ENCODE measurements at places on chromosomes 7 and 10.

GRCh38 chr10:97371696-97372095 is 29.4 kb downstream of the RRP12 start:
- no peak for DNase-seq

- no peak for DNase-seq
Observed at GRCh38 chr7:157514746-157515145, 177.9 kb downstream of the DNAJB6 start.

- no peak for DNase-seq
Observed at GRCh38 chr7:36285276-36285675, 104.4 kb upstream of the ANLN start.

GRCh38 chr7:143367972-143368371 is 5.5 kb upstream of the FAM131B start:
- DNase-seq, result no peak

GRCh38 chr10:101504438-101504837 is 83.6 kb downstream of the POLL start:
- DNase-seq, result no peak

DNA sequence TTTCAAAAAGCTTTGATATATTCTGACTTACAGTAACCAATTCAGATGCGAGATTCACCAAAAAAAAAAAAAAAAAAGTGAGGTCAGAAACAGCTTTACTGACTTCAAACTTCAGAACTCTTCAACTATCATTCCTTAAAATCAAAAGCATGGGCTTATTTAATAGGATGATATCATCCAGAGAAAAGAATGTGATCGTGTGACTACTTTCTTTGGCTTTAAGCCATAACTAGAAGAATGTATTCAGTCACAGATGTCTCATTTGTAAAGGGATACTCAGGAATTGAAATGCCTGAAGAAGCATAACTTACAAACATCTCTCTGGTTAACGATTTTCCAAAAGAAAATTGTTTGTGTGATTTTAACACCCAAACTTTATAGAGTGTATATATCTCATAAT is 11.5 kb downstream of the TPK1 start:
- no peak for DNase-seq

GRCh38 chr10:78533098-78533497 is 499.4 kb downstream of the RPS24 start:
- DNase-seq, result no peak

DNA sequence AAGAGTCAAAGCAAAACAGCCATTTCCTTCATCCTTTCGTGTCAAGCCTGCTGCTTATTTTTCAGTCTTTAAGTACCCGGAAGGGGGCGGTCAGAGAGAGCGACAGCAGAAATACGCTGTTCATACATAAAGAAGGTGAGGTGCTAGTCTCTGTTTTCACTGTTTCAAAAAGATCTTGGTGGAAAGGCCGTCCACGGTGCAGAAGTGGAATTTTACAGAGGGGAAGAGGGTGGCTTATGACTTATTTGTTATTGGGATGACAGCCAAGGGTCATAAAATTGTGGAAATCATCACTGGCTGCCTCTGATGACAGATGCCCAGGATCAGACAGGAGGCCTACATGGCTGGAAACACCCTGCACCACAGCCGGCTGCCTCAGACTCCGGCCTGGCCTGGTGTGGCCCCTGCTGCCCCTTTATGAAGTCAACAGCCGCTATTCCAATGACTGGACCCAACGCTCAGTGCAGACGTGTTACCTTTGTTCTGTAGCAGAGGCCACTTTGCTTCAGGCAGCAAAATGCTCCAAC is 57.0 kb downstream of the HIPK2 start:
- DNase-seq, result no peak

DNA sequence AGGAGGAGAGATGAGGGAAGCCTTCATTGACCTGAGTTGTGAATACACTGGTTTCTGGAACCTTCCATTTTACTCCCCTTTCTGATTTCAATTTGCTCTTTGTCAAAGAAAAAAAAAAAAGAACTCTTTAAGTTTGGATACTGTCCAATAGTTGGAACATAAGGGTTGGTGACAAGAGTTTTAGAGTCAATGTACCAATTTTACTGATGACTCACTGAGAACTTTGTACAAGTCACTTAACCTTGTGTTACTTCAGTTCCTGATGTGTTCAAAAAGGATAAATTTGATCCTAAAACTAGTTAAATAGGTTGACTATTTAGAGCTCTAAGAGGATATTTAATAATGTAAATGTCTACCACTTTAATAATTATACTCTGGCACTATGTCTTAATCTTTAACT is 4.1 kb upstream of the CDK14 start:
- DNase-seq, result no peak

DNA sequence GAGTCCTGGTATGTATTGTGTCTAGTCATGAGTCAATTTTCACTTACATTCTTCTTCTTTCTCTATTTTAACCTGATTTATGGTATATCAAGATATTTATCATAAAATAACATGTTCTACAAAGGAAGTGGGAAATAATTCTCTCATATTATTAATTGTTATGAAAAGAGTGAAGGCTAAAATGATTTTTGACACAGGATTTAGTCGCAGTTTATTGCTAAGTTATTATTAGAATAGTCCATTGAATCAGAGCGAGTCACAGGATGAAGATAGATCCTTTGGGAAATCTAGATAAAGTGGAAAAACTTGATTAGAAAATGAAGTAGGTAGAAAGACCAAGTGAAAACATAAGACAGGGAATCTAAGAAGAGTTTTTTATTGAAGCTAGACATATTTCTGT is 184.3 kb upstream of the DGKB start:
- DNase-seq, result no peak

DNA sequence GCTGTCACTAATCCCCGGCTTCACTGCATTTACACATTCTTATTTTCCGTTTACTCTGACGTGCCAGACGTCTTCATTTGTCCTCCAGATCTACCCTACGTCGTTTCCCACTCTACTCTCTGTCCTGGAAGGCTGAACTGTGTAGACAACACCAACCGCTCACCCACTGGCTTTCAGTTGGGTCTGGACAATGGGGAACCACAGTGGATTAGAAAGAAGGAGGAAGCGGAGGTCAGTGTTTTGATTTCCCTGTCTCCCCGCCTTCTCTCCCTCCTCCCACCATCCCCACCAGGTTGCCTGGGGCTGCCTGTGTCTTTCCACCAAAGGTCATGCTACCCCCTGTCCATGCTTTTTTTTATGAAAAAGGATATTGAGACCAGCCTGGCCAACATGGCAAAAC is 14.0 kb upstream of the CTBP2 start:
- no peak for DNase-seq

DNA sequence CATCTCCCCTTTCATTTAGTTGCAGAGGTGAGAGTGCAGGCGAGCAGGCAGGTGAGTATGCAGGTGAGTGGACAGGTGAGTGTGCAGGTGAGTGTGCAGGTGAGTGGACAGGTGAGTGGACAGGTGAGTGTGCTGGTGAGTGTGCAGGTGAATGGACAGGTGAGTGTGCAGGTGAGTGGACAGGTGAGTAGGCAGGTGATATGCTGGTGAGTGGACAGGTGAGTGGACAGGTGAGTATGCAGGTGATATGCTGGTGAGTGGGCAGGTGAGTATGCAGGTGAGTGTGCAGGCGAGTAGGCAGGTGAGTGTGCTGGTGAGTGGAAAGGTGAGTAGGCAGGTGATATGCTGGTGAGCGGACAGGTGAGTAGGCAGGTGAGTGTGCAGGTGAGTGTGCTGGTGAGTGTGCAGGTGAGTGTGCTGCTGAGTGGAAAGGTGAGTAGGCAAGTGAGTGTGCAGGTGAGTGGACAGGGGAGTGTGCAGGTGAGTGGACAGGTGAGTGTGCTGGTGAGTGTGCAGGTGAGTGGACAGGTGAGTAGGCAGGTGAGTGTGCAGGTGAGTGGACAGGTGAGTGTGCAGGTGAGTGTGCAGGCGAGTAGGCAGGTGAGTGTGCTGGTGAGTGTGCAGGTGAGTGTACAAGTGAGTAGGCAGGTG is 165.6 kb downstream of the ADARB2 start:
- no peak for DNase-seq

DNA sequence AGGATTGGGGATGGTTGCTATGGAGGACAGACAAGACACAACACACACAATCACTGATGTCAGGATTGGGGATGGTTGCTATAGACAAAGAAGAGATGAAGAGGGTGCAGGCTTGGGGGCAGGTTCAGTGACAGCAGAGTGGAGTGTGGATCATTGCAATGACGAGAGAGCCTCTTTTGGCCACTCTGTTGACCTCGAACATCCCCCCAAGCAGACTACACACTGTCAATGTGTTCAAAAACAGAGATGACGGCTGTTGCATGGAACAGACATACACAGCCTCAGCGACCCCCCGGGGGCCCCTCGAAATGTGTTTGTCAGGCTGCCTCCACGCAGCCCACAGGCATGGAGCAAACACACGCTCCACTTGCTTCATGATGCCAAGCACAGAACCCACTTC is 133.0 kb downstream of the PTPRN2 start:
- DNase-seq, result no peak

DNA sequence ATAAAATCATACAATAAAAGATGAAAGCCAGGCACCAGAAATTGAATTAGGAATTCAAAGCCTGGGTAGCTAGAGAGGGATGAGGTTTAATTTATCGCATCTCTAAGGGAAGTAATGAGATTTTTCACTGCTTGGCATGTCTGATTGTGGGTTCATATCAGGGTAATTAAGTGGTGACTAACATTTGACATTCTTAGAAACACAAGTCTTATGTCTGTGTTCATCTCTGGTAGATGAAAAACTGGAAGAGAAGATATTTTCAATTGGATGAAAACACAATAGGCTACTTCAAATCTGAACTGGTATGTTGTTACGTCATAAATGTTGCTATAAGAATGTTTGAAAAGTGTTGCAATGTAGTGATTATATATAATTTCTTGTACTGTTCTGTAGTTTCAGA is 36.8 kb upstream of the ARMS2 start:
- no peak for DNase-seq

- DNase-seq, result no peak
Observed at GRCh38 chr7:80563561-80564327, 51.9 kb upstream of the GNAT3 start.

DNA sequence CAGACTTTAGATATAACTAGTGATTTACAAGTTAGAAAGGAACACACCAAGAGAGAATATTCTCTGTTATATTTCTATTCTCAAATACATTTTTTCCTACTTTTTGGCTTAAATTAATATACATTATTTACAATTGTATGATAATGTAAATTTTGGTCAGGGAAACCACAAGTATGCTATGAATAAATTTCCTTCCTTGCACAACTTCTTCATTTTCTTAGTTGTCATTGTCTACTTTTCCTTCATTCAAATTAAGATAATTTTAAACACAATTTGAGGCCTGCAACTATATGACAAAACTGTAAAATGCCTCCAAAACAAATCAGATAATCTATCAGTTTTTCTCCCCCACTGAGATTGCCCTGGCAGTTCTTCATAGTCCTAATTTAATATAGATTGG is 131.3 kb downstream of the CDK14 start:
- DNase-seq, result no peak

DNA sequence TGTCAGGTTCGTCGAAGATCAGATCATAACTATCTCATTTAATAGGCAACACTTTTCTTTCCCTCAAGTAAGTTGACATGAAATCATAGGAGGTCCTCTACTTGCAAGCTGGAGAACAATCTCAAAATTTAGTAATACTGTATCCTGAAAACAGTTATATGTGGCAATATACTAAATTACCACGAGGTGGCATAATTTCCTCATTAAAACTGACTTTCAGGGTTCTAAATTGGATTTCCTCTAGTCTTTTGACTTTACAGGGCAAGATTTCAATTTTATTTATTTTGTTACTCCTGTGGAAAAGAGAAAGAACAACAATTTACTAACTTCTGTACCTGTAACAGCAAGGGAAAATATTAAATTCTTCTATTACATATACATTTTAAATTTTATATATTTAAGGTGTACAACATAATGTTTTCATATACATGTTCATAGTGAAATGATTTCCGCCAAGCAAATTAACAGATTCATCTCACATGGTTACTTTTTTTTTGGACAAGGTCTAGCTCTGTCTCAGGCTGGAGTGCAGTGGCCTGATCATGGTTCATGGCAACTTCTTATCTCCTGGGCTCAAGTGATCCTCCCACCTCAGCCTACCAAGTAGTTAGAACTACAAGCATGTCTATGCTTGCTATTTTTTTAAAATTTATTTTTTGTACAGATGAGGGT is 53.4 kb upstream of the CYP2C18 start:
- no peak for DNase-seq

- no peak for DNase-seq
Observed at GRCh38 chr7:2230226-2230625, 2.5 kb downstream of the MAD1L1 start.

GRCh38 chr7:97119747-97120146 is 2.2 kb downstream of the SDHAF3 start:
- DNase-seq, result no peak

DNA sequence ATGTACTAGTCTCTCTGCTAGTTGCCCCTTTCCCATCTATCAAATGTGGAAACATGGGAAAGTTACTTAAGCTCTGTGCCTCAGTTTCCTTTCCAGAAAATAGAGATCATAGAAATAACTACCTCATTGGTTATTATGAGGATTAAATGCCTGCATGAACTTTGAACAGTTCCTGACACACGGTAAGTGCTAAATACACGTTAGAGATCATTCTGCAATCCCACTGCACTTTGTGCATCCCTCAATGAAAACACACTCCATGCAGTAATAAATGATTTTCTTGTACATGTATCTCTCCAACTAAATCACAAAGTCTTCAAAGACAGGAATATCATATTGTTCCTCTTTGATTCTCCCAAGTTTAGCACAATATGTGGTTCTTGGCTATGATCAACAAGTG is 73.1 kb downstream of the PPP1R3C start:
- no peak for DNase-seq

DNA sequence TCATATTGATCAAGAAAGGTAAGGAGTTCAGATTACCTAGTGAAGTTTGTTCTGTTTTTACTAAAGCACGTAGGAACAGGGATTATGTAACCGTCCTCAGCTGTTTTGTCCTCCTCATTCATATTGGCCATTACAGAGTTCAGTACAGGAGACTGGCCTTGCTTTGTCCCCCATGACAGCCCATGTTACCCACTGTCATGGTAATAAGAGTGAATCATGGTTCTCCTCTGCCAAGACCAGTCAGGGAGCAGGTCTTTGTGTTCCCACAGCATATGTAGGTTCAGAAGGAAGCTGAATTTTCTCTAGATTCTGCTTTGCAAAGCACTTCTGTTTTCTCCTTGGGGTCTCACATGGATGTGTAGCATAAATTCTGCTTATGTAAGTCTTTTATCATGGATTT is 106.2 kb upstream of the GPR141 start:
- DNase-seq, result no peak

GRCh38 chr7:27802999-27803398 is 63.0 kb downstream of the TAX1BP1 start:
- no peak for DNase-seq

- no peak for DNase-seq
Observed at GRCh38 chr7:82528577-82529310, 85.2 kb upstream of the CACNA2D1 start.

GRCh38 chr7:115274-115911 is 77.0 kb upstream of the FAM20C start:
- no peak for DNase-seq

GRCh38 chr10:59561477-59562121 is 148.1 kb downstream of the SLC16A9 start:
- DNase-seq, result no peak

GRCh38 chr10:3273966-3274365 is 101.4 kb upstream of the PITRM1 start:
- DNase-seq, result no peak
